ENCODE measurements at places on chromosomes 5 and 9.

DNA sequence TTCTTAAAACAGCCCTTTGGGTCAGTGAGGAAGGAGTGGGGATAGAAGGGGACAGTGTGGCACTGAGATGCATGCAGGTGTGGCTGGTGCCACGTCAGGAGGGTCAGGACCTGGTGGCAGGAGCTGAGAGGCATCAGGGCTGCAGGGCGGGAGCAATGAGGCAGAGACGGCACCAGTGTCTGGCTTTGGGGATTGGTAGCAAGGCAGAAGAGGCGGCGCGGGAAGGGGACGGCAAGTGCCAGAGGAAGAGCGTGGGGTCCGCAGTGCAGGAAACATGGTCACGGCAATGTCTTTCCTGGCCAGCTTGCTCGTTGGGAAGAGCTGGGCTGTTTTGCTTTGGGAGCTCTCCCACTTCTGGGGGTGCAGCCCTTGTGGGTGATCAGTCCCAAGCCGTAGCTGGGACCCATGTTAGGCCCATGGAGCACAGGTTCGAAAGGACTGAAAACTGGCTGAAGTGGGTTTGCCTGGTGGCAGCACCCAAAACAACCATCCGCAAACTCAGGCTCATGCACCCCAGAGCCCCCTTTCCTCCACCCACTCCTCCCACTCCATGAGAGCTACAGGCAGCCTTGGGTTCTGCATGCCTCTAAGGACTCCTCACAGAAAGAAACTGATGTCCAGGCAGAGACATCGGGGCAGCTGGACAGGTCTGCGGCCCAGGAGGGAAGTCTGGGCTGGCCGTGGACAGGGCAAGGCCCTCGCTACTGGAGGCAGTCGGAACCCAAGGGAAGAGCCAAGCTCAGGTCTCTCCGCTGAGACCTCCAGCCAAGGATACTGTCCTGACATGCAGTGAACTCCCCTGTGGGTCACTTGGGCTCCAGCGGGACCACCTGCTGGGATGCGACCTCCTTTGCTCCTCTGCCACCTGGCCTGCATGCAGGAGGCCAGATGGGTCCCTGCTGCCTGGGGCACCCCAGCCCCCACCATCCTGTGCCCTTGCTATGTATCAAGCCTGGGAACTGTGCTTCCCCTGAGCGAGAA lies 104.4 kb downstream of the ZNF354C start:
- no peak for DNase-seq

DNA sequence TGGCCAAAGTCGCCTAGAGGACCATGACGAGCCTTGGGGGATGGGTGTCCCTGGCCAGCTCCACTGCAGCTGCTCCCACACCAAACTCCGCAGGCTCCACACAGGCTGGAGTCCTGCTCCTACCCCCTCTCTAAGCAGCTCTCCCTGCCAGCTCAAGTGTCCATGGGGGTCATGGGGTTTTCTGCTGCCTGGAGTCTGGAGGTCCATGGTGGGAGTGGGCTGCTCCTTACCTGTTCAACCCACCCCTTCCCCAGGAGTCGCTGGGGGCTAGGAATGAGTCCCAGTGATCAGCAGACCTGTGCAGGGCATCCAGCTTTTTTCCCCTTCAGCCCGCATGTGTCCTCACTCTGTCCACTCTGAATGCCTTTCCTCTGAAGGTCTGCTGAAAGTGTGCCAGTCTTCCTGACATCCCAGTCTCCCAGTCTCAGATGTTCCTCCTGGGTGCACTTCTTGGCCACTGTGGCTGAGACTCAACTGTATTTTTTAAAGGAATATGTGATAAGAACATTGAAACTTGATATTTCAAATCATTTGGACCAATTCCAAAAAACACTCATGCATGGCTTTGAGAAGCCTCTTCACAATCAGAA lies 261.3 kb upstream of the ANKH start:
- no peak for DNase-seq

DNA sequence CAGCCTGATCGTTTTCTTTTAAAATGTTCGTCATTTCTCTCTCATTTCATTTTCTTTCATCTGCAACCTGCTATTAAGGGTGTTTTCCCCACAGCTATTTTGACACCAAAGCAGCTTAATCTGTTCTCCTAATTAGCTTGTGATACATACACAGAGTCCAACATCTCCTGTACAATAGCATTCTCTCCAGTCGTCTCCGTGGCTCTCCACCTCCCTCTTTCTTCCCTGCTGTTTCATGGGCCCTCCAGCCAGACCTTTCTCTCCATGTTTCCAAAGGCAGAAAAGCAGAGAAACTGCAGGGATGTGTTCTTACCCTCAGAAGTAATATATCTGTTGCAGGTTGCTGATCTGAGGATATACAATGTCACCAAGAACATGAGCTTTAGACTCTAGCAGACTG lies 88.8 kb upstream of the SPOCK1 start:
- DNase-seq = no peak

DNA sequence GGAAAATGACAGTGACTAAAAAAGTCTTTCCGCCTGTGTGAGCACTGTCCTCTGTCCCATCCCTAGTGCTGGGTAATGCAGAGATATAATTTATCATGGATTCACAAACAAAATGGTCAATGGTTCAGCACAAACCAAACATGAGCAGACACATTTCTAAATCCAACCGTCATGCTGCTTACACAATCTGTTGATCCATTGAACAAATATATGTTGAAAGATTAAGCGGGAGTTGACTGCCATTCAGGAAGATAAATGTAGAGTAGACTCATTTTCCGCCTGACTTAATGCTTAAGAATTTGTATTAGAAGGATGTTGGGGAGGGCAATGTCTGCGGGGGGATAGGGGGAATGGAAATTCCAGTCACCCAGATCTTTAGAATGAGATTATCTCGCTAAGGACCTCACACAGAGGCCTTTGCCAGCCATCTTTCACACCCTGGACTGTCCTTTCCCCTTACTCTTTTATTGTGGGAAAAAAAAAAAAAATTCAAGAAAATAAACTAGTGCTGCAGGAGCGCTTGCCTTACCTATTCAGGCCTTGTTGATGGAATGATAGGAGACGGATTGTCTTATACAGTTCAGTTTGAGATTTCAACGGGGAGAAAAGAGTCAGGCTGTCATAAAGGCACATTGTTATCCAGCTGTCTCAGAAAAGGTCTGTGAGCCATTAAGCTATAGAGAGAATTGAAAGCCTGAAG lies 153.7 kb downstream of the TLE1 start:
- DNase-seq = no peak

DNA sequence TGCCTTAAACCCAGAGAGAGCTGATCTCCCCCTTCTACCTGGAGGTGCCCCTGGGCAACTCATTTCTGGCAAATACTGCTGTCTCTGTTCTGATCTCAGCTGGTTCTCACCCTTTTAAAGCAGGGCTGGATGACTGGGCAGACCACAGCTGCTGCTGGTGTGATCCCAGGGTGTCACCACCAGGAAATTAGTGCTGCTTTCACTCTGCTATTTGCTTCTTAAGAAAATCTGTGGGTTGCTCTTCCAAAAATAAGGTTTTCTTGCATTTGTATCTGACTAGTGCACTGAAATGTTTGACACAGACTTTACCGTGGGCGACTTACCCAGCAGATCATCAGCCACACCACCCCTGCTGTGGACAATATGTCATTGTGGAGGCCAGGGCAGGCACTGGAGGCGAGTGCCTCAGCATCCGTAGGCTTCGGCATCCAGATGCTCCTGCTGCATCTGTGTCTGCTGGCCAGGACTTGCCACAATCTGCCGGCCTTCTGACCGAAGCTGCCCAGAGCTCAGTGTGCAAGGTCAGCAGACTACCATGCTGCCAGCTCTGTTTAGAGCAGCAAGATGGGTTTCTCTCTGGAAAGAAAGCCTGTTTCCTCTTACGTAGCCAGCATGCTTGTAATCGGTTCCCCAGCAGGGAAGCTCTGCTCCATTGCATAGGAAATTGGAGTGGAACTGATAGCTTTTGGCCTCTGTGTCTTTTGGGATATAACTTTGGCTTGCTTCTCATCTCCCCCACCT lies 13.6 kb downstream of the ARHGAP26 start:
- no peak for DNase-seq

DNA sequence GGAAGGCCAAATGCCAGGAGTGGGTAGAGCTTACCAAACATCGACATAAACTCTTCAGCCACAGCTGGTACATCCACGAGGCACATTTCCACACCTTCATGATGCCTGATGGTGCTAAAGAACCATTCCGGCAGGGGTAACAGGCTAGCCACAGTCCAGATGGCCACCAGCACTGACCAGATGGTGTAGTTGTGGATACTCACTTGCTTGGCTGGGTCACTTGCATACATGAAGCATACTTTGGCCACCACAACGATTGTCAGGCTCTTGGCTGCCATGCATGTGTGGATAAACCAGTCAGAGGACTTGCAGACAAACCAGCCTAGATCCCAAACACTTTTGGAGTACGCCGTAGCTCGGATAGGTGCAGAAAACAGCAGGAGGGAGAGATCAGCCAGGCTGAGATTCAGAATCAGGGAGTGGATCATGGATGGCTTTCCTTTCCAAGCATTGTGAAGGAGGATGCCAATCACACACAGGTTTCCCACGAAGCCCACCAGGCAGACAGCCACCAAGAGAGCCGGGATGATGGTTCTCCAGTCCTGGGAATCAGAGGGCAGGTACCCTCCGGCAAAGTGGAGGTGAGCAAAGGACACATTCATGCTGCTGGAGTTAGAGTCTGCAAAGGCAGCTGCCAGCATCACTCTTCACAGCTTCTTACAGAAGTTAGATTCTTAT lies 378 bp downstream of the GPR151 start:
- DNase-seq = no peak

GRCh38 chr5:34899066-34899465 lies 16.2 kb downstream of the RAD1 start:
- no peak for DNase-seq

DNA sequence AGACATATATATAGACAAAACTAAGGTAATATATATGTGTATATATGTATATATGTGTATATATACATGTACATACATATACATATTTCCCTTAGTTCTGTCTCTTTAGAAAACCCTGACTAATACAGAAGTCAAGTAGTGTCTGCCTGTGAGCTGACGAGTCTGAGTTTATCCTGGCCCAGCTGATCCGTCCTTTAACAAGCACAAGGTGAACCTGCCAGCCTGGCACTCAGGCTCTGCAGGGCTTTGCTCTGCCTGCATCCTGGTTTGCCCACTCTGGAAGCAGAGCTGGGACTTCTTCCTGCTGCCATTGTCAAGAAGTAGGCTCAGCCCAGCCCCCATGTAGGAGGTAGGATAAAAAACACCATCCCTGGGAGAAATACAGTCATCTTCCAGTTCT lies 388.0 kb downstream of the ICE1 start:
- DNase-seq = no peak

DNA sequence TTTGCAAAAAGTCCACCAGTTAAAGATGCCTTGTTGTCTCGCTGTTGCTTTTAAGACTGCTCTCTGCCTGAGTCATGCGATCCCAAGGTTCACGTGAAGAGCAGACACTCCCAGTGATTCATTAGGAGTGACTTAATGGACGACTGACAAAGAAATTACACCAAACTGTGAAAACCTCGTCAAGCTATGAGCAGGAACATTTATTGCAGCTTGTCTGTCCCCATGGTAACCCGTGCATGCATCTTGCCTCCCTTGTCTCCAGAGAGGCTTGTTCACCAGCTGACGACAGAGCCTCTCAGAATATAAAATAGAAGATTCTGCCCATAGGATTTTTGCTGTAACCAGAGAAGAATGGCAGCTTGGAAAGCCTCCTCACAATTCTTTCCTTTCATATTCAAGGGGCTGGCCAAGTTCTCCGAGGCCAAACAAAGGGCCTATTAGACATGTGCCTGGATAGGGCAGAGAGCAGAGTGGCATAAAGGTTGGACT lies 352.7 kb downstream of the SPOCK1 start:
- DNase-seq = peak; percentile 43

DNA sequence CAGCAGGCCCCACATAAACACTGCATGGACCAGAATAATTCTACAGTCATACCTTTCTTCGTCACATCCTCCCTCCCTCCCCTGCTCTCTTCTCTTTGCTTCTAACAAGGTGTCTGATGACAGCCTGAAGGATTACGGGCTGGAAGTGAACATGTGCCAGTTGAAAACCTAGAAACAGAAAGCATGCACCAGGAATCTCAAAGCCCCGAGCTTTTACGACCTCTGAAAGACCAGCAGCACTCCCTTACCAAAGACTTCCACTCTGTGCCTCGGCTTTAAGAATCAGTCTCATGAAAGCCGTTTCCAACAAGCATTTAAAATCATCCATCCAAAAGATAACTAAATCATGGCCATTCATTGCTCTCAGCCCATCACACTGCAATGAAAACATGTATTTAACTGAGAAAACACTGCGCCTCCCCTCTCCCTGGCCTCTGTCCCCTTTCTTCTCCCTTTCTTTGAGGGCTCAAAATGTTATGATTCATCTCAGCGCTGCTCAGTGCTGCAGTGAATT lies 21.3 kb downstream of the MSX2 start:
- no peak for DNase-seq

DNA sequence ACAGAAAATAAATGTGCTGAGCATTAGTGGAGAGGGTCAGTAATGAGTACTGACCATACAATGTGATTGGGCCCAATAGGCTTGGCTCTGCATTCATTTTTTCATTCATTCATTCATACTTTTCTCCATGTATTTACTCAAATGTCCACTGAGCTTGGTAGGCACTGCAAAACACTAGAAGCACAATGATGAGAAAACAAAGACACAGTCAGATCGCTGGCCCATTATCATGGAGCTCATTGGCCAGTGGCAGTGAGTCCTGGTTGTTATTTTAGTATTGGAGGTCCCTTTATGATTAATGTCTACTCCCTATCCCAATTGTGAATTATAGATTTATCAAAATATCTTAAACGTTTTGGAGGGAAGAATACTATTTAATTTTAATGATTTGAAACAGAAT lies 1079.7 kb upstream of the DMAC1 start:
- no peak for DNase-seq

DNA sequence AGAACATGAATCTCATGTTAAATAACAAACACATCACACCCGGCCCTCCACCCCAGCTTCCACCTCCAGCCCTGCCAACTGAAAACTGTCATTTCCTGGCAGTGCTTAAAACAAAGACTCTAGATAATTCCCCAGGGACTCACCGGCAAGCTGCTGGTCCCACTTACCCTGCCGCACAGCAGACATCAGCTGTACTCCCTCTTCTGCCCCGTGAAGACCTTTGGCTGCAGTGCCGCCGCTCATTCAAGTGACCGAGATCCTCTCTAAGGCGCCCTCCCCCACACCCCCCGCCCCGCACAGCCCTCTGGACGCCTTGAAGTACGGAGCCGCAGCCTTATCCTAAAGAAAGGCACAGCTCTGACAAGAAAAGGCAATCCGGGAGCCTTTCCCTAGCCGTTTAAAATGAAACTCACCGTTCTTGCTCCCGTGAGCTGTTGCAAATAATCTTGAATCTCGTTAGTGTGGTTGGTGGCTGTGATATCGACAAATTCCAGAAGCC lies 434 bp downstream of the GLRX start:
- DNase-seq = no peak

DNA sequence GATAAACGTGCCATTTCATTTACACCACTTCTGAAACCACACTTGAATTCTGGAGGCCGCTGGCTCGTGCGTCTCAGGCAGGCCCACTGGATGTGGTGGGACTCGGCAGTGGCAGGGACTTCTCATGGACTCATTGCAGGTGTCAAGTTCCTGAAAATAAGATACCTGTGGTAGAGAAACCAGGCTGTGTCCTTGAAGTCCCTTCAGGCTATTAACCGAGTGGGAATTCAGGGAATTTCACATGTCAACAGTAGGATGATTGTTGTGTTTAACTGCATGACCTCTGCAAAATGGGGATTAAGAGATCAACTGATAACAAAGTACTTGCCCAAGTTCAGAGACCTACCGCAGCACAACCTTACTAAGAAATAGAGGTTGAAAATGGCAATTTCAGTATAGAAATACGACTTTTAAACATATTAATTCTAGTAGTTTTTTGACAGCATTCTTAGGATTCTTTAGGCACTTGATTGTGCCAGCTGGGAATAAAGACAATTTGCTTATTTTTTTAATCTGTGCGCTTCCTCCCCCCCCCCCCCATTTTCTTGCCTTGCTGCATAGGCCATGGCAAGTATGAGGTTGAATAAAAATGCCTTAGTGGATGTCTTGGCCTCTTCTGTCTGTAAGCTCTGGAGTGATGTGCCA lies 26.8 kb downstream of the TRIP13 start:
- no peak for DNase-seq

All from left renal pelvis (tissue), 4 donors.